Parietal lobe (tissue), 2 donors: ENCODE measurements at places on chromosomes 1 and 21. TPM values are rescaled to one million over a fixed set of nuclear protein-coding genes. Genes with fewer than 3 reads are reported as not detected.

Gene HOOK1
- 13.8 TPM for total RNA-seq

Gene DNALI1
- 11.3 TPM for total RNA-seq

Gene GPATCH2
- 31.3 TPM for total RNA-seq

Gene AADACL4
- not detected for total RNA-seq

Gene LCE3D
- not detected for total RNA-seq

Gene CYP2J2
- total RNA-seq = 0.94 TPM

Gene FTCD
- 2.2 TPM for total RNA-seq

Gene BCL2L15
- total RNA-seq = 3.8 TPM

Gene AMY1A
- not detected for total RNA-seq

Gene SLC30A2
- not detected for total RNA-seq

Gene TSSK3
- not detected for total RNA-seq

Gene TTC39A
- 0.94 TPM for total RNA-seq

Gene MAP1LC3C
- total RNA-seq = not detected

Gene NECTIN4
- not detected for total RNA-seq

Gene KIAA1614
- total RNA-seq = 4.4 TPM
